ENCODE measurements at places on chromosomes 5 and 9. TPM values are rescaled to one million over a fixed set of nuclear protein-coding genes. Genes with fewer than 3 reads are reported as not detected.

GRCh38 chr5:146158255-146158654 is 24.2 kb downstream of the LARS1 start:
- DNase-seq = no peak

DNA sequence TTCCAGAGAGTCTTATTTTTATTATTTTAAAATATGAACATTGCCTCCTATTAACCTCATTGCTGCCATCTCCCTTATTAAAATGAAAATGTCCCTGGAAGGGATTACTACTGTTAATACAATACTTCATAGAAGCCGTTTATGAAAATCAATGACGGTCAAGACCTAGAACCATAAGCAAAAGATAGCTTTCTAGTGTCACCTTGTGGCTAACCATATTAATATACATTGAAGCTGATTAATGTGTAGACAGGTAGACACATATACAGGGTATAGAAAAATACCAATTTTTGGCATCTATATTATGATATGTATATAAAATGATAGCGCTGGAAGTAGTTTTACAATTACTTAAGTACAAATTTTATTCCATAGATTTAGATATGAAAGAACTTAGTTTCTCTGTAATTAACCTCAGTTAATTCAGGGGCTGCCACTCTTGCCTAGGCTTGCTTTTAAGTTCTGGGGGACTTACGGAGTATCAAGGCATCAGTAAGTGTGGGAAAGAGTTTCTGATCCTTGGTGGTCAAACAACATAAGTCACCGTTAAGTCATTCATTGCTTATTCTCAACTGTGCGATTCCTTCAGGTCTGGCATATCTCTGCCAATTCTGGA is 2.5 kb upstream of the YTHDC2 start:
- DNase-seq = no peak

DNA sequence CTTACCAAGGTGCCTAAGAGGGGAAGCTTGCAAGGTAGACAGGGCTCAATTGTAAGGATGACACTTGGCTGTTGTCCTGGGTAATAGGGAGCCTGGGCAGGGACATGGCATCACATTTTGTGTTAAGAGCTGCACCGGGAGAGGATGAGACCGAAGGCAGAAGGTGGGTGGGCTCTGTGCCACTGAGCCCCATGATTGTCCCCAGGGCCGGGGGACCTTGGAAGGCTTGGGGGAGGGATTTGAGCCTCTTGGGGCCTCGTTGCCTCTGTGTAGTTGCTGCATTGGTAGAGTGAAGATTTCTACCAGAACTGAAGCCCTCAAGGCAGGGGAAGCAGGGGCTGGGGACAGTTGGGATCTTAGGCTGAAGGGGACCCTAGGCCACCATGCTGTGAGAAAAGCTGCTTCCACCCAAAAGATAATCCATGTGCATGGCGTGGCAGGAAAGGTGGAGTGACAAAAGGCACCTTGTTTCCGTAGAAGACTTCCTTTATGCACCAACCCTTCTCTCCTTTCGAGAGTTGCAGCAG is 11.9 kb downstream of the FGF18 start:
- no peak for DNase-seq

The CCL28 gene
- total RNA-seq = 12.4 TPM

DNA sequence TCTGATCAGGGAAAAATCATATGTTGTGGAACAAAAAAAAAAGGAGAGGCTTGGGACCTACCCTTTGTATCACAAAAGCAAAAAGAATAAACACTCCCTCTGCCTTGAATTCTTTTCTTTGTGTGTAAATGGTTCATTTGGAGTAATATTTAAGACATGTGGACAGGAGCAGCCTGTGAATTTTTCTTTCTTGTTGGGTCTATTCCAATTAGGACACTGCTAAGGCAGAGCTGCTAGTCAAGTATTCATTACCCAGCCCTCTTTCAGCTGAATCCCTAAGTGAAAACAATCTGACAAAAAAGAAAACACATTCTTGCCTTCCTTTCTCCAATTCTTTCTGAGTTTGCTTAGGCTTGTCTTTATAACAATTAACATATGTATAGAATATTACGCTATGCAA is 330.0 kb downstream of the EBF1 start:
- DNase-seq = no peak

- DNase-seq = no peak
Measured at GRCh38 chr5:59548807-59549357, 344.6 kb downstream of the PDE4D start.

DNA sequence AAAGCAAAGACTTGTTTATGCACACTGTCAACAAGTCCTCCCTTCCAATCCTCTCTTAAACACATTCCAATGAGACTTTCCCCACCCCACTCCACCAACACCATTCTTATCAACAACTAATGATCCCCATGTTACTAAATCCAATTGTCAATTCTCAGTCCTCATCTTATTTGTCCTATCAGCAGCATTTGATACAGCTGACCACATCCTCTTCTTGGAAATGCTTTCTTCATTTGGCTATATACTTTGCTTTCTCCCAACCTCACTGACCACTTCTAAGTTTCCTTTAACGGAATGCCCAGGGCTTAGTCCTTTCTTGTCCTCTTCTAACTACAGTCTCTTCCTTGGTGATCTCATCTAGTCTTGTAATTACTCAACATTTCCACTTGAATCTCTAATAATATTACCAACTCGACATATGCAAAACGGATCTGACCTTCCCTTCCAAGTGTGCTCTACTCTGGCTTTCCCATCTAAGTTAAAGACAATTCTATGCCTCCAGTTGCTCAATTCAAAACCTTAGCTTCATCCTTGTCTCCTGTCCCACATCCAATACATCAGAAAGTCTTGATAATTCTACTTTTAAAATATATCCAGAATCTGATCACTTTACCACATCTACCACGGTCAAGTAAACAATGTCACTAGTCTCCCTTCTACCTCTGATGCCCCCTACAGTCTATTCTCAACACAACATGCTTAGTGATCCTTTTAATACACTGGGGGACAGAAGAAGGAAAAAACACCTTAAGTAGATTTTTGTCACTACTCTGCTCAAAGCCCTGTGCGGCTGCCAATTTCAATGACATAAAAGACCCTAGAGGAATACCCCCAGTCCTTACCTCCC is 25.5 kb downstream of the AGTPBP1 start:
- DNase-seq = no peak

GRCh38 chr9:34279411-34279810 is 49.7 kb downstream of the KIF24 start:
- no peak for DNase-seq

DNA sequence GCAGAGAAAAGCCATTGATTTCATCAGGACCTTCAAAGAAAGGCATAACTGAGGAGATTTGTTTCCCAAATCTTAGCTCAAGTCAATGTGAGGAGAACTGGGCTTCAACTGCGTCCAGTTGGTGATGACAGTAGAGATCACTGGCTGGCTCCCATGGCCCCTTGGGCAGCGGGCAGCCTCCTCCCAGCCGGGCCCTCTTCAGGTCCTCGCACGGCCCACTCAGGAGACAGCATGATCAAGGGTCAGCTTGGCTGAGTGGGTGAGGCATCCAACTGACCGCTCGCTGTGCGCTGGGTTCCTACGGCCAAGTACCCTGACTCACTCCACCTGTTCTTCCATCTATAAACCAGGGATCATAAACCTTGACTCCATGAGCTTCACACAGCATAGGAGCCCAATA is 274.0 kb downstream of the NSG2 start:
- no peak for DNase-seq

DNA sequence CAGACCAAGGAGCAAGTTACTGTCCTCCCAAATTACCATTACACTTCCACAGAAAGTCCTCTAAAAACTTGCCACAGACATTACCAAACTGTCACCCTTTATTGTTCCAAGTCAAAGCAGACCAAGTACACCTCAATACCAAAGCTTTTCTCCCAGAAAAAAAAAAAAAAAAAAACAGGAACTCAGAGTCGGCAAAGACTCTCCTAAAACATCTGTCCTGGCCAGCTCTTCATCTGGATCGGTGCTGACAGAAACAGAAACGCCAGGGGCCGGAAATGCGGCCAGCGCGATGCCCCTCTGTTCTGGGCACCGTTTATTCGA is 718 bp downstream of the DEPDC1B start:
- DNase-seq = no peak

The AK8 gene
- not detected for total RNA-seq
